ENCODE measurements at places on chromosomes 1 and 21. TPM values are rescaled to one million over a fixed set of nuclear protein-coding genes. Genes with fewer than 3 reads are reported as not detected.

- H3K4me1 ChIP-seq = peaks cover 34% of the 10 kb centered on the region
- H3K4me3 ChIP-seq = 0 out of 2 replicates have a peak overlapping the region, but pooled peaks have one; percentile 2
- H3K27ac ChIP-seq = peak overlapping the region; percentile 91
- DNase-seq = no peak
- H3K36me3 ChIP-seq = no peaks in the 10 kb centered on the region
Observed at GRCh38 chr1:153790313-153790965, 15.2 kb downstream of the SLC27A3 start.

The HES5 gene
- total RNA-seq = not detected

DNA sequence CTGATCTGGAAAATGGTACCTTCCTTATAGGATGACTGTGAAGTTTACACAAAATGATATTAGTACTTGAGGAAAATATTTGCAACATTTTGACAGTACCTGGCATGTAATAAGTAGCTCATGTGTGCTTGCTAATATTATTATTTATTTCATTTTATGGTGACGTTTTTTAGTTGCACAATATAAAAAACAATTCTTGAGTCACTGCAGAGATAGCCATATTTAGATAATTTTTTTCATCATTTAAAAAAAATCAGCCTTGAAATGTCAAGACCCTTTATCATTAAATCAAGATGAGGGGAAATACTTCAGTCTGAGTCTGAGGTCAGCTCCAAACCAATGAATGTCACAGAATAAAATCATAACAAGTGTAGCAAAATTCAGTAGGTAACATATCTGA, 196.8 kb upstream of the RUNX1 start:
- no peak overlapping the region for H3K4me3 ChIP-seq
- no peak for DNase-seq
- no peaks in the 10 kb centered on the region for H3K36me3 ChIP-seq
- no peaks in the 10 kb centered on the region for H3K4me1 ChIP-seq

The PRDM2 gene
- total RNA-seq = 45.1 TPM

The ECE1 gene
- 81.0 TPM for total RNA-seq

The LDLRAD1 gene
- not detected for total RNA-seq

The ID3 gene
- total RNA-seq = 278 TPM

The SLC44A3 gene
- not detected for total RNA-seq

The RXFP4 gene
- total RNA-seq = not detected

DNA sequence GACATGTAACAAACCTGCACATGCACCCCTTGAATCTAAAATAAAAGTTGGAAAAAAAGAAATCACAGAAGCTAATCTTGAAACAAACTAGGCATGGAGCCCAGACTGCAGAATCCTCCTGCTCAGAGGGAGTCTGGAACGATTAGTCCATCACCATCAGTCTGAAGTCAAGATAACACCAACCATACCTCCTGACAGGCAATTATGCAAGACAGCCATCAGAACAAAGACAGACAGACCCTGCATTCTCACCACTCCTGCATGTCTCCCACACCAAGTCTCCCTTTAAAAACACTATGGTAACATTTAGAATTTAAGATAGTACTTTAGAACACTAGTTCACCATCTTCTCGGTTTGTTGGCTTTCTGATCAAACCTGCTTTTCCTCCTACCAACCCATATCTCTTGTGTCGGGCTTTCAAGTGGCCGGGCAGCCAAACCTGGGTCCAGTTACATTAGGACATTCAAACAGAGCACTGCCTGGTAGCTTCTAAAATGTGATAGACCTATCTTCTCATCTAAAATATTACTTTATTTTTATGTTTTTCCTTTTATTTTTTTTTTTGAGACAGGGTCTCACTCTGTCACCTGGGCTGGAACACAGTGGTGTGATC, 10.1 kb downstream of the YARS1 start:
- H3K4me3 ChIP-seq = no peak overlapping the region
- no peaks in the 10 kb centered on the region for H3K27me3 ChIP-seq
- DNase-seq = no peak
- H3K27ac ChIP-seq = no peak overlapping the region

- H3K27ac ChIP-seq = no peak overlapping the region
- H3K27me3 ChIP-seq = peaks cover 3% of the 10 kb centered on the region
- no peaks in the 10 kb centered on the region for H3K36me3 ChIP-seq
- DNase-seq = no peak
- H3K4me3 ChIP-seq = no peak overlapping the region
Observed at GRCh38 chr21:45982758-45983648, 1.4 kb downstream of the COL6A1 start.

- no peak overlapping the region for H3K27ac ChIP-seq
- no peak overlapping the region for H3K4me3 ChIP-seq
- peaks cover 16% of the 10 kb centered on the region for H3K27me3 ChIP-seq
- H3K4me1 ChIP-seq = no peaks in the 10 kb centered on the region
- no peak for DNase-seq
Observed at GRCh38 chr1:32892368-32893197, 6.3 kb downstream of the HPCA start.

The OR14A2 gene
- not detected for total RNA-seq

- no peaks in the 10 kb centered on the region for H3K36me3 ChIP-seq
- H3K4me1 ChIP-seq = no peaks in the 10 kb centered on the region
- H3K27ac ChIP-seq = no peak overlapping the region
- peaks cover 2% of the 10 kb centered on the region for H3K27me3 ChIP-seq
- no peak for DNase-seq
- no peak overlapping the region for H3K4me3 ChIP-seq
Observed at GRCh38 chr1:29636936-29637335, 400.6 kb downstream of the PTPRU start.

The KLF17 gene
- not detected for total RNA-seq

GRCh38 chr1:157932069-157932468, 61.4 kb upstream of the KIRREL1 start:
- H3K4me1 ChIP-seq = no peaks in the 10 kb centered on the region
- DNase-seq = no peak
- no peaks in the 10 kb centered on the region for H3K27me3 ChIP-seq
- no peaks in the 10 kb centered on the region for H3K36me3 ChIP-seq

- H3K4me3 ChIP-seq = no peak overlapping the region
- no peaks in the 10 kb centered on the region for H3K36me3 ChIP-seq
- no peaks in the 10 kb centered on the region for H3K27me3 ChIP-seq
Observed at GRCh38 chr1:43414634-43415223, 25.0 kb downstream of the SZT2 start.

- no peak for DNase-seq
- H3K36me3 ChIP-seq = no peaks in the 10 kb centered on the region
- no peaks in the 10 kb centered on the region for H3K27me3 ChIP-seq
- no peak overlapping the region for H3K27ac ChIP-seq
Observed at GRCh38 chr1:193438771-193439170, 252.4 kb upstream of the B3GALT2 start.

GRCh38 chr1:210446479-210446878, 117.8 kb downstream of the HHAT start:
- H3K36me3 ChIP-seq = no peaks in the 10 kb centered on the region
- no peak for DNase-seq
- H3K4me3 ChIP-seq = no peak overlapping the region
- no peak overlapping the region for H3K27ac ChIP-seq
- H3K27me3 ChIP-seq = no peaks in the 10 kb centered on the region

GRCh38 chr1:184903111-184903692, 71.1 kb downstream of the NIBAN1 start:
- H3K27me3 ChIP-seq = no peaks in the 10 kb centered on the region
- H3K27ac ChIP-seq = no peak overlapping the region
- no peak overlapping the region for H3K4me3 ChIP-seq
- no peak for DNase-seq

The TFF2 gene
- not detected for total RNA-seq

DNA sequence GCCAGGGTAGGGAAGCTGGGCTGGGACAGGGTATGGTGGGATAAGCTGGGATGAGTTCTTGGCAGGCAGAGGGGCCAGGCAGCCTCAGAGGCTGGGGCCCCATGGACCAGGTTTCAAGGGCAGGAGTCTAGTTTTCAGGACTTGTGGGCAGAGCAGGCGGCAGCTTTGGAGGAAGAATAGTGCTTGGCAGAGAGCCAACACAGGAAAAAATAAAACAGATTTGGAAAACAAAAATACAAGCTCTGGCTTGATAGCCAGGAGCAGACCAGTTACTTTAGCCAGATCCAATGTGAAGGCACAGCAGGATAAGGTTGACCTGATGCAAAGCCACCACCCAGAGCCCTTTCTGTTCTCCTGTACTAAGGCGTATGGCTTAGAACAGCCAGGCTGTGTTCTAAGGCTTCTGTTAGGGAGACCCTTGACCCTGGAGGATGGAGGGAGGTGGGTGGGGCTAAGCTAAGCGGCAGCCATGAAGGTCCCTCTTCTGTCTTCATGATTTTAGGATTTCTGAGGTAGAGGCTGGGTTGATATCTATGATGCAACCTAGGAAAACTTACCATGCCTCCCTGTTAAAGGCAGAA, 5.5 kb downstream of the TRAF5 start:
- H3K4me3 ChIP-seq = no peak overlapping the region
- DNase-seq = no peak
- H3K36me3 ChIP-seq = no peaks in the 10 kb centered on the region
- H3K4me1 ChIP-seq = peaks cover 59% of the 10 kb centered on the region
- H3K27ac ChIP-seq = no peak overlapping the region

DNA sequence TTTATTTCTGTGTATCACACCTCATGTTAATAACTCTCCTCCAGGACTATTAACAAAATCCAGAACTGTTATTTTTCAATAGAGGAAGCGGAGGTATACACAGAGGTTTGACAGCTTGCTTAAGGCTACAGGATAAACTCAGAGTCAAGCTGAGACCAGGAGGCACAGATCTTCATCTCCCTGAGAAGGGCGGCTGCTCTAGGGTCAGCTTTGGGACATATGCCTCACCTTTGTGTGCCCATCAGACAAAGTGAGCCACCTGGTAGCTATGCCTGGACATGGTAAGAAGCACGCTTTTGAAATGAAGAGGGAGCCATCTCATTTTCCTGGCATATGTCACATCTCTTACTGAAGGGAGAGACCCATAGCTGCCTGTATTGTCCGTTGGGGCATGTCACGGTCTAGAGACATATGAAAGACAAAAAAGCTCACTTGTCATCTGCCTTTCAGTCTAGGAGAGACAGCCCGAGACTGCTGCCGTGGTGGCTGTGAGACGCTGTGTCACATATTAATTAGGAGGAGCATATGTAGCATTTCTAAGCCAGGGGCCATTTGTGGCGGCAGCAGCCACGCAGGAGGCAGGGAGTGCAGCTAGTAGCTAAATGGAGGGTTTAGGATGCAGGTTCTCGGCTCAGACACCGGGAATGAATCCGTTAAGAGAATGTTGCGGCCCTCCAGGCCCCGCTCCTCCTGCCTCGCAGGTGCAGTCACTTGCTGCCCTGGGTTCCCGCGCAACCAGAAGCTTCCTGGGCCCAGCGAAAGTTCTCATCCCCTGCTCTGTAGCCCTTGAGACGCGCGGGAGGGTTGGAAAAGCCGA, 161.3 kb upstream of the C1orf21 start:
- H3K4me3 ChIP-seq = no peak overlapping the region
- H3K27me3 ChIP-seq = no peaks in the 10 kb centered on the region
- H3K36me3 ChIP-seq = no peaks in the 10 kb centered on the region
- DNase-seq = no peak
- no peak overlapping the region for H3K27ac ChIP-seq

The FCGR2B gene
- 99.4 TPM for total RNA-seq

- no peak overlapping the region for H3K4me3 ChIP-seq
- H3K36me3 ChIP-seq = no peaks in the 10 kb centered on the region
- 0 out of 2 replicates have a peak, but pooled peaks cover 3% of the 10 kb centered on the region for H3K4me1 ChIP-seq
- no peak for DNase-seq
- no peaks in the 10 kb centered on the region for H3K27me3 ChIP-seq
Observed at GRCh38 chr21:45295576-45296365, 8.1 kb upstream of the POFUT2 start.

DNA sequence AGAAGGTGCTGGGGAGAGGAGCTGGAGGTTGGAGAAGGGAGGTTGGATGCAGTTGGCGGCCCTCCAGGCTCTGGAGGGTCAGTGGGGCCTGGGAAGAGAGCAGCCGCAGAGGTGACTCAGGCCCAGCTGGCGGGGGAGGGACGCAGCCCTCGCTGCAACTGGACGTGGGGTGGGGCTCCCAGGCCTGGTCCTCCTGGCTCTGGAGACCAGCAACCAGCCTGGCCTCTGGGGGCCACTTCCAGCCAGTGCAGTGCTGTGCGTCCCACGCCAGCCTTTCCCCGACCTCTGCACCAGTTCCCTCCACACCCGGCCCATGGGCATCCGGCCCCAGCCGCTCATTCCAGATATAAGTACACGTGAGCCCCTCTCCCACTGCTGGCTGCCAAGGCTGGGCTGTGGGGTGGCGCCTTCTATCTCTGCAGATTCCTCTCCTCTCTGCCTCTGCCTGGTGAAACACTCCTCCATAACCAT, 38.0 kb upstream of the COL18A1 start:
- no peaks in the 10 kb centered on the region for H3K4me1 ChIP-seq
- H3K27me3 ChIP-seq = no peaks in the 10 kb centered on the region
- H3K4me3 ChIP-seq = no peak overlapping the region
- H3K36me3 ChIP-seq = no peaks in the 10 kb centered on the region
- H3K27ac ChIP-seq = no peak overlapping the region

GRCh38 chr21:38505654-38506523, 7.6 kb upstream of the ERG start:
- no peaks in the 10 kb centered on the region for H3K4me1 ChIP-seq
- no peak overlapping the region for H3K27ac ChIP-seq
- no peak for DNase-seq
- H3K27me3 ChIP-seq = no peaks in the 10 kb centered on the region
- no peak overlapping the region for H3K4me3 ChIP-seq

DNA sequence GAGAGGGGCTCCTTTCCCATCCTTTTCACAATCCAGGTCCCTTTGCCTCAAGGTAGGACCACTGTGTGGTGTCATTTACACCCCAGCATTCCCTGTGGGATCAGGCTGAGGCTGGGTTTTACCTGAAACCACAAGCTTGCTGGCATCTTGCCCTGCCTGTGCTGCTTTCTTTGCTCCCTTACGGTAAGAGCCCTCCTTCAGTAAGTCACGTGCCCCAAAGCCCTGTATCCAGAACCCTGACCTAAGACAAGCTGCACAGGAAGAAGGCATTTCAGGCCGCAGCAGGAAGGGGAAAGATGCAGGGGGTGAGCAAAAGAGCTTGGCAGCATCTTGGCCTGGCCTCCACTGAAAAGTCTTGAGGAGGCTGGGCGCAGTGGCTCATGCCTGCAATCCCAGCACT, 58.4 kb downstream of the KLHDC7A start:
- no peak overlapping the region for H3K4me3 ChIP-seq
- H3K36me3 ChIP-seq = no peaks in the 10 kb centered on the region
- DNase-seq = no peak
- H3K27ac ChIP-seq = no peak overlapping the region
- H3K4me1 ChIP-seq = no peaks in the 10 kb centered on the region

- no peak overlapping the region for H3K4me3 ChIP-seq
- H3K27ac ChIP-seq = no peak overlapping the region
- H3K27me3 ChIP-seq = no peaks in the 10 kb centered on the region
- H3K36me3 ChIP-seq = no peaks in the 10 kb centered on the region
- DNase-seq = no peak
Observed at GRCh38 chr1:18481190-18481920, 625 bp downstream of the KLHDC7A start.

Data from GM12878 (cell line).